Activated CD4-positive, alpha-beta T cell treated with anti-CD3 and anti-CD28 coated beads, Interleukin-2, Interleukin-6, amounts not matched to agents 100 ng/mL and 50 ng/mL, durations not matched to agents 16 hours and 8 hours (primary cell): ENCODE measurements at places on chromosomes 3 and 15.

- no peak for DNase-seq
These were observed 2.1 kb upstream of the OCA2 start for GRCh38 chr15:28101201-28101600.

DNA sequence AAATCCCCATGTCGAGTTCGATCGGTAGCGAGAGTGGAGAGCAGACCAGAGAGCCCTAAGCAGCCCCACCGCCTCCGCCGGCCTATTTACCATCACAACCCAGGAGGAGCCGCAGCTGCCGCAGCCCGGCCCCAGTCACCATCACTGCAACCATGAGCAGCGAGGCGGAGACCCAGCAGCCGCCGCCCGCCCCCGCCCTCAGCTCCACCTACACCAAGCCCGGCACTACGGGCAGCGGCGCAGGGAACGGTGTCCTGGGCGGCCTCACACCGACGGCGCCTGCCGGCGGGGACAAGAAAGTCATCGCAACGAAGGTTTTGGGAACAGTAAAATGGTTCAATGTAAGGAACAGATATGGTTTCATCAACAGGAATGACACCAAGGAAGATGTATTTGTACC lies 89.5 kb upstream of the TPM1 start:
- DNase-seq = no peak

GRCh38 chr3:76222201-76222600 lies 436.9 kb upstream of the ZNF717 start:
- no peak for DNase-seq

DNA sequence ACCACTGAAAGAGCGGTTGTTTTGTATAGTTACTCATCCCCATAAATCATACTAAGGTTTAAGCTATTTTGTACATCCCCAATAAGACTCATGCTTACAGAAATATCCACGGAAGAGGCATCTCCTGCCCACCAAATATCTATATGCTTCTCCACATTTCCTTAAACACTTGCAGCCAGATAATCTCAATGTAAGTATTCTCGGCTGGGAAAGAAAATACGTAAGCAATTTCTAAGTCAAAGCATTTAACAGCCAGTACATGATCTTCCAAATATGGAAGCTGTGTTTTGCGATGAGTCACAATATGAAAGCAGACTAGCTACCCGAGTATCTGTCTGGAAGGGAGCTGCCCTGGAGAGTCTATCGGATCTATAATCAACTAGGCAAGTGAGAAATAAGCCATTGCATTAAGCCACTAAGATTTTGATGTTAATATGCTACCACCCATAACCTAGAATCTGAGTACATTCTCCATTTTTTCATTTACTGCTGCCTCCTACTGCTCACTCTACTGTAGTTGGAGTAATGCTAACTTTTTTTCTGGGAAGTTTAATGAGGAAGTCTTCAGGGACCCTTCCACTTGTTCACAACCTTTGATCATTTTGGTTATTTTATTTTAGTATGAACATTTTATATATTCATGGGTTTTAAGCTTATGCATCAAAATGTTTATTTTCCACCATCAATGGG lies 26.9 kb upstream of the ZMAT3 start:
- no peak for DNase-seq

DNA sequence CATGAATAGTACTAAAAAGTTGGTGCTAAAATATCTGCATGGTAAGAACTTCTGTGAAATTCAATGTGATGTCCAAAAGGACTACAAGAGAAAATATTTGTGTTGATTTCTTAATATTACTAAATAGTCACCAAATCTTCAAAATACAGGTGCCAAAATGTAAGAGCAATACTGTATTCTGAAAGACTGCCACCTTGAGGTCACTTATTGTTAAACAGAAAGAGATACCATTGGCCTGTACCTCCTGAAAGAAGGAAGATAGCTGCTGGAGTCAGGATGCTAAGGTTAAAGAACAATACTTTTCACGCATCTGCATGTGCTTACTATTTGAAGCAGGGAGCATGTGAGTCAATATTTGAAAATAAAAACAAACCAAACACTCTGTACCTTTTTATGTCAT lies 72.0 kb upstream of the LSAMP start:
- DNase-seq = no peak

DNA sequence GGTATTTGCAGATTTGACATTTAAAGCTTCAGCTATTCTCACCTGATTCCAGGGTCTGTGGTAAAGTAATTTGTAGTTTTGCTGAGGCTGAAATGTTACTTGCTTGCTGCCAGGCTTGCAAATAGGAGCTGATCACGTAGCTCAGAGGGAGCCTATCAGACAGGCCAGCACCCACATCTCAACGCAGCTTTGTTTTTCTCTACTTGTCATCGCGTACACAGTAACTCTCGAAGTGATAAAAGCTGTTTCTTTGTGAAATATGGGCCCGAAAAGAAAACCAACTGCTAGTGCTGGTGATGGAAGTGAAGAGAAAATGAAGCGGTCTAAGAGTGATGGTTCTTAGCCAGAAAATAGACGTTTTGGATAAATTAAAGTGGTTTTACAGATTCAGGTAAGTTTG lies 23.4 kb downstream of the RAB5A start:
- DNase-seq = no peak

DNA sequence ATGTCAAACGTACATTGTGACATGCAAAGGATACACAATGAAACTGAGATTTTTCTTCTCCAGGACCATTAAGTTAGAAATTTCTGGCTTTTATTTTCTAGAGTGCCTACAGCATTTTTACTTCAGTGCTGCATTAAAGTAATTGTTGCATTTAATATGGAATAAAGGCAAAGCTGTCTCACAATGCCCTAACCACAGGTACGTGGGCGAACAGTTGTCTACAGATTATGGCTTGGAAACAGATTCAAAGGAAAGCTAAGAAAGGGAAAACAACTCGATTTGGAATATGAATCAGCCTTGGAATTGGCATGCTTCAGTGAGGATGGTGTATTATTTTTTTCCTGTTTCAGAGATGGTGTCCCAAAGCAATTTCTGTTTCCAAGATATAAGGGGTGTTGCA lies 79.1 kb upstream of the TUSC7 start:
- no peak for DNase-seq

DNA sequence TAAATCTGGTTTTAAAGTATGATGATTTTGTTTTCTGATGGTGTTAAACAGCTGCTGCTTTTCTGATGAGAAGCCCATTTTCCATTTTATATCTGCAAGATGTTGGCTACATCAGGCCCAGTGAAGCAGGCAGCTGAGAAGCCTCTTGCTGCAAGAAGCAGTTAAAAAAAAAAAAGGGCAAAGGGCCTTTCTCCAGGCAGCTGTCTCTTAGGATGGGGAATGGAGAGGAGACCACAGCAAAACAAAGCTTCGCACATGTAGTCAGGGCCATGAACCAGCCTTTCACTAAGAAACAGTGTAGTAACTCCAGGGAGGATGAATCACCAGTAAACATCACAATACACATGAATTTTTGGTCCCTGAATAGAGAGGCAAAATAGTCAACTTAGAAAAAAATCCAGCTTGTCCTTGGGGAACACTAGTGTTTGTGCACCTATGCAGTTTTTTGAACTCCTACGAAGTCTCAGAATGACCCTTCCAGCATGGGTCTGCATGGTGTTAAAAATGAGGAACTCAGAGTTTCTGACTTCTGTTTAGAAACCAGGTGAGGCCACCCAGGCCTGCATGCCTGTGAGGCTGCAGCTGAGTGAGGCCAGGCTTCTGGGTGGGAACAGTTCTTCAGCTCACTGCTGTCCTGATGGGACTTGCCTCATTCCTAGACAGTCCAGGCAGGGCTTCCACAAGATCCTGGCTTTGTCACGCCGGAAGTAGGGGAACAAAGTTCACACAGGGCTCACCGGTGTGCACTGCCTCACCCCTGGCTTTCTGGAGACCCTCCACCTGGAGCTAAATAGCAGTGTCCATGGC lies 518.7 kb downstream of the MCTP2 start:
- DNase-seq = no peak

GRCh38 chr3:13281507-13282357 lies 138.4 kb downstream of the NUP210 start:
- DNase-seq = no peak

- DNase-seq = no peak
These were observed 53.8 kb downstream of the SLC24A1 start for GRCh38 chr15:65675551-65675950.

GRCh38 chr3:143476965-143477640 lies 357.5 kb downstream of the CHST2 start:
- DNase-seq = no peak

DNA sequence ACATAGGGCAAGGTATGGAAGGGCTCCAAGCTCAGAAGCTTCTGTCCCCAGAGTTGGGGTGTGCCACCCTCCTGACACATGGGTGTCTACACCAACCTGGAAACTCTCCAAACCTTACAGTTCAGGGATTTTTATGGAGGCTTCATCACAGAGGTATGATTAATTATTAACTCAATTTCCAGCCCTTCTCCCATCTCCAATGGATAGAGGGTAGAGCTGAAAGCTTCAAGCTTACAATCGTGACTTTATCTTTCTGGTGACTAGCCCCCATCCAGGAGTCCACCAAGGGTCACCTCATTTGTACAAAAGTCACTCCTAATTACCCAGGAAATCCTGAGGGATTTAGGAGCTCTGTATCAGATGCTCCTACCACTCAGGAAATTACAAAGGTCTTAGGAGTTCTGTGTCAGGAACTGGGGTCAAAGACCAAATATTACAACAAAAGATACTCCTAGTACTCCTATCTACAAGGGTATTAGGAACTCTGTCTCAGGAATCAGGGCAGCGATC lies 62.7 kb downstream of the TFDP2 start:
- no peak for DNase-seq

DNA sequence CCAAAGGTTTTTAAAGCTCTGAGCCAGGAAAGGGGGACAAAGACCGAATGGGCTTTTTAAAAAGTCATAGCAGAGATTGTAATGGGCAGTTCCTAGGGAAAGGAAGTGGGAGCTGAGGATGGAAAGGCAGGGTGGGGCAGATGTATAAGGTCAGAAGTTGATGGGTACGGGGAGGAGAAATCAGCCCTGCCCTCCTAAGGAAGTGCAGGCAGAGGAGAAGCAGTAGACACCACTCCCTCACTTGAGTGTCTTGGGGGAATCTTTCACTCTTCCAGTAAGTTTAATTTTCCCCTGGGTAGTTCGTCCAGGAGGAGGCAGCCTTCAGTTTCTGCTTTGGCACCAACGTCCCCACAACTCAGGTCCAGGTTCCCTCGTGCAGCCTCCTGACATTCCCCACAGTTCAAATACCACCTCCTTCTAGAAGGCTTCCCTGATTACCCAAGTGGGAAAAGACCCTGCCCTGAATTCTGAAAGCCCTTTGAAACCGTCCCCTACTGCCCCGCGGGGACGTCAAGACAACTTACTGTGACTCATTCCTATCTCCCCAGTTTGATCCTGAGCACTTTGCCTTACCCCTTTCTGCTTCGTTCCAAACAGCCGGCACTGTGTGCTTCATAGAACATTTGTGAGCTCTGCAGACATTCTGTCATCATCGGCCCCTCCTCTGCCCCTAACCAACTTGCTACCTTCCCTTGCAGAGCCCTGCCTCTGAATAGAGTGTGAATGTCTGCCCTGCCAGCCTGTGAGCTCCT lies 14.3 kb upstream of the SRP14 start:
- DNase-seq = no peak

- DNase-seq = no peak
These were observed 476.3 kb downstream of the EPHB1 start for GRCh38 chr3:135271177-135272025.

DNA sequence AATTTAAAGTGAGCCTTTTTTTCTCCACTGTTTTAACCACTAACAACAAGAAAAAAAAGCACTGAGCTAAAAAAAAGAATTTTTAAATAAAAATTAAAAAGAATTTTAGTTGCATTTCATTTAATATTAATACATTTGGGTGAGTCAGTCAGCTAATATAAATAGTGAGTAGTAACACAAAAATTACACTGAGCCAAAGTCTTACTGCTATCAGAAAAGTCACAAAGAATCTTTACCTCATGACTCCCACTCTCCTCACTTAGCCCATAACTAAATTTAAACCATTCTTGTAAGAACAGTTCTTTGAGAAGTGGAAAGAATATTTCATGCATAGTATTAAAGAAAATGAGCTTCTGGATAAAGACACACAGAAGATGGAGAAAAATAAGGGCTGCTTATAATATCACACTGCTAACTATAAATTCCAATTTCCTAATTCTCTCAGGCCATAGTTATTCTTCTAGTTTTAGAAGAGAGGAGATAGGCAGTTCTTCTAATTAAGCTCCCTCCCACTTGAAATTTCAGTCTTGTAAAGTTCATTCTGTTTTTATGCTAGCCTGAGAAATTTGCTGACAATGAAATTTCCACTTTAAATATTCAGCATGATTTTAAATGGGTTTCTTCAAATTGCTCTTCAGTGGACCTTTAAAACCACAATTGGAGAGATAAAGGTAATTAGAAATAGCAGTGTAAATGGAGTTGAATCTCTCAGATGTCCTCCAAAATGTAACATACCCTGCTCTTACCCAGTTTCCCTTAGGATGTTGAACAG lies 17.6 kb downstream of the SHQ1 start:
- no peak for DNase-seq

DNA sequence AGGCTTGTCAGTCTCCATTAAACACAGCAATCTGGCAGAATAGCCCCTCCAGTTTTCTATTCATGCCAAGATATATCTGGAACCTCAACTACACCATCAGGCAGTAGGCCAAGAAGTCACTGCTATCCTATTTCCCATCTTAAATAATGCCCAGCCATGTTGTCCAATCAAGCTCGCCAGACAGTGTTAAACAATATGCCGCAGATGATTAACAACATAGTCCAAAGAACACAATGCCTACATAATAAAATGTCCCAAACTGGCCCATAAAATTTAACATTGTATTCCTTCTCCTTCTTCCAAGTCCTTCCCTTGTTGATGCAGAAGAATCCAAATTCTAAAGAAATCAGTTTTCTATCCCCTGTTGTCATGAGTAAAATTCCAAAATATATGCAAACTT lies 427.4 kb upstream of the PPP2R3A start:
- DNase-seq = no peak

DNA sequence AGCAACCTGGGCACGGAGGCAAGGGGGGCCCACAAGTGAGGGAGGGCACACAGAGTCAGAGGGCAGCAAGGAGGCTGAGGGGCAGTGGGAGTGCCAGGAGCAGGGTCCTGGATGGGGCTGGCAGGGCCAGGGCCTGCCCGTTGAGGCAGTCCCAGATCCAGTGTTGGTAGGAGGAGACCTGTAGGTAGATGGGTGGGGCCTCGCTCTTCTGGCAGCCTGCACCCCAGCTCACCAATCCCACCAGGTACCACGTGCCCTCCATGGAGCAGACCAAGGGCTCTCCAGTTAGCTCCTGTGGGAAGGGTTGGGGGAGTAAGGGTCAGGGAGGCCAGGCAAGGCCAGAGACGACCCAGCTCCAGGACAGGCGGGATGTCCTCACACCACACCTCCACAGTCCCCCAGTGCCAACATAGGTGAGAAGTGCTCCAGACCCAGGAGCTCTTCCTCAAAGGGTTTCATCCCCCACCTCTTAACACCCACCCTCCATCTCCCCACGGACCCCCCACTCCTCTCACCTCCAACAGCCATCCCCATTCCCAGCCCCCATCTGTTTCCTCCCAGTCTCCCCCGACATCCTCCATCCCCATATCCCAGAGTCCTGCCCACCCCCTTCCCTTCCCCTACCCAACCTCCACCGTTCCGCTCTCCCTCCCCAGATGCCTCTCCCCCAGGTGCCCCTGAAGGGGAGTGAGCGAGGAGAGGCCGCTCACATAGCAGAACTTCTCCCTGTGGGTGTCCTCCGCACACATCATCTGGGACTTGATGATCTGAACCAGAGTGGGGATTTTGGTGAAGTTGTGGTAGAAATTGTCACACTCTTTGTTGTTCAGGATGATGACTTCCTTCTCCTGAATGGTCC lies 5.2 kb downstream of the PRSS50 start:
- no peak for DNase-seq
